ENCODE measurements at places on chromosomes 3 and 15.

DNA sequence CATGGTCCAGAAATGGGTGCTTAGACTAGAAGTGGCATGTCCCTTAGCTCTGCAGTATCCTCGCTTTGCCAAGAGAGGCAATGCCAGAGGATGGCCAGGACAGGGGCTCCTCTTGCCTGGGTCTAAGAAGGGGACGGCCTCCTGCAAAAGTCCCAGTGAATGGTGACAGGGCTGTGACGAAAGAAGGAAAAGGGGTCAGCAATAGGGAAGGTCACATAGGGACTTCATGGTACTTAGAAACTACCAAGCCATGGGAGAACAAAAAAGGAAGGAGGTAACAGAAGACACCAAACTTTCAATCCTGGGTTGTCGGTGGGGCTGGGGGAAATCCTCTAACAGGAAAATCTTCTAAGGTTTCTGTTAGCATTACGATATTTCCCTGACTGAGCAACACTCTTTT is 36.2 kb upstream of the ATOSA start:
- DNase-seq, result no peak

DNA sequence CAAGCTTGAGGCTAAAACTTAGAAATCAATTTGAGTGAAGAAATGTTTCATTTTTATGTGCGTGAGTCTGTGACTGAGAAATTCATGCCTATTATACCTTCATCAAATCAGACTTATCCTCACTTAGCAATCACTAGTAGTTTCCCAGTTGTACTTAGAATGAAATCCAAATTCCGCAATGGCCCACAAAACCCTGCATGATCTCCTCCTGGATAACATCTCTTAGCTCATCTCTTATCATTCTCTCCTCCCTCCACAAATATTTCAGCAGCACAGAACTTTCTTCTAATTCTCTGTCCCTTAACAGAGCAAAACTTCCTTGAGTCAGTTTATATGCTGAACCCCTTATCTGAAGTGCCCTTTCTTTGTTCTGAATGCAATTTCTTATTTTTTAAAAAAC is 198.8 kb upstream of the TGFBR2 start:
- DNase-seq, result peak; percentile 2

DNA sequence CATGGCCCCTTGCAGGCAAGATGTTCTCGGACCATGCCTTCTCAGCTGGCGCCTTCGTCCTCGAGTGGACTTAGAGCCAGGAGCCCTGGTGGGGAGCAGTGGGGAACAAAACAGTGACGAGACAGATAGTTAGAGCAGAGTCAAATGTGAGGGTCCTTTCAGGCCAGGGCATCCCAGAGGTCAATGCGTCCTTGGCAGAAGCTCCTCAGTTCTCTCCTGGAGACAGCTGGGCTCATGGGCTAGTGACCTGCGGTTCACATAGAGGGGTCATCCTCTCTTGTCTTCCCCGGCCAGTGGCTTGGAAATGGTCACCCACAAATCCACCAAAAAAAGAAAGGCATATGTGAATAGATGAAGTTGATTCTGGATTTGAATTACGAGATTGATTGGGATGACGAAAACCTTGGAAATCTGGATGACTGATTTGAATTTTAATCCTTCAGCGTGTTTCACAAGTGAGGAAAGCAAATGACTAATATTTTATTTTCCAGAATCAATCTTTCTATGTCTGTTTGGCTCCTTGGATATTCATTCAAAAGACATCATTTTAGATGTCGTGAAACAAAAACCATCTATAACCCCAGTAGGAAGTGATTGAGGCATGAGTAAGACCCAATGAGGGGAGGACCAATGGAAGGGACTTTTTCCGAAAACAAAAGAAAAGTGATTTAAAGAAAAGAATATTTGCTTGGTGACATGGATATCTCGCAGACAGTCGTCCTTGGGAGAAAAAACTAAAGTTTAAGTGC is 84.5 kb downstream of the ASB7 start:
- DNase-seq, result peak; percentile 77

DNA sequence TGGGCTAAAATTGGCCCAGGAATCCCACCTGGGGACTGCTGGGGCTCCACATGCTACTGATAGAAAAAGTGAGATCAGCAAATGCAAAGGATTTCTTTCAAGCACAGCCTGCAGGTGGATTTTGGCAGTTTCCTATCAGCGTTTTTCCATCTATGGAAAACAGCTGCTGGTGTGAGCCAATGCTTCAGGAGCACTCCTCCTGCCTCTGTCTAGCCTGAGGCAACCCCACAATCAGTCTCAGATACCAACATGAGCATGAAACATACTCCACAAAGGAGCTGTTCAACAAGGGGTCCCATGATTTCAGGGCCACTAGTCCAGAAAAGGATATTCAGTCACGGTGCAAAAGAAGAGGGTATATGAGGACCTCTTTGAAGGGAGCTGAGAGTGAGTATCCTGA is 311.5 kb upstream of the THBS1 start:
- DNase-seq, result no peak

DNA sequence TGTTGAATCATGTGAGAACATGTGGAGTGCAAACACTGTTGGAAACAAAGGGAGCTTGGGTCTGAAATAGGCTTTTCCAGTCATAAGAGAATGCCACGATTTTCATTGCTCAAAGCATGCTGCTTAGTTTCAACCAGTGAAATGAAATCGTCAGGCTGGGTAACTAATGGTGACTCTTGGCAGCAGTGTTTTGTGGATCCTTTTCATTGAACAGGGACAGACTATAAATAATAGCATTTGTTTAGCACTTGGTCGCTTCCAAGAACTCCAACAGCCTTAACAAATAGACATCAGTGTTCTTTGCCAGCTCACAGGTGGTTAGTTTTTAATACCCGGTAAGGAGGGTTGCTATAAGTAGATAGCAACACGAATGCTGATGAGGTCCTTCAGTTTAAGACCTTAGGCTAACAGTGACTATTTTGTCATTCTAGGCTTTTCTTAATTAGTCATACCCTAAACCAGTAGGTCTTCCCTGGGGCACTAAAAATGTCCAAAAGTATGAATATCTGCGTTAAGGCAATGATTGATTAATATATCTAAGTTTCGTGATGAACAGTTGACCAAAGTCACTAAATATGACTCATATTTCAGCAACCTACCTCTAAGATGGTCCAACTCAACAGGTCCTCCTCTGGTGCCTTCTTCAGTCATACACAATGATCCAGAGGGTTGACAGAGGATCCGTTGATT is 15.8 kb downstream of the TP63 start:
- DNase-seq, result no peak

DNA sequence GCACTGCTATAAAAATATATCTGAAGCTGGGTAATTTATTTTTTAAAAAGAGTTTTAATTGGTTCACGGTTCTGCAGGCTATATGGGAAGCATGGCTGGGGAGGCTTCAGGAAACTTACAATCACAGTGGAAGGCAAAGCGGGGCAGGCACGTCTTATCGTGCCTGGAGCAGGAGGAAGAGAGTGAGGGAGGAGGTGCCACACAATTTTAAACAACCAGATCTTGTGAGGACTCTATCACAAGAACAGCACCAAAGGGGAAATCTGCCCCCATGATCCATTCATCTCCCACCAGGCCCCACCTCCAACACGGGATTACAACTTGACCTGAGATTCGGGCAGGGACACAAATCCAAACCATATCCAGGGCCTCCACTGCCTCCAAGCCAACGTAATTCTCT is 75.0 kb downstream of the MCF2L2 start:
- no peak for DNase-seq

DNA sequence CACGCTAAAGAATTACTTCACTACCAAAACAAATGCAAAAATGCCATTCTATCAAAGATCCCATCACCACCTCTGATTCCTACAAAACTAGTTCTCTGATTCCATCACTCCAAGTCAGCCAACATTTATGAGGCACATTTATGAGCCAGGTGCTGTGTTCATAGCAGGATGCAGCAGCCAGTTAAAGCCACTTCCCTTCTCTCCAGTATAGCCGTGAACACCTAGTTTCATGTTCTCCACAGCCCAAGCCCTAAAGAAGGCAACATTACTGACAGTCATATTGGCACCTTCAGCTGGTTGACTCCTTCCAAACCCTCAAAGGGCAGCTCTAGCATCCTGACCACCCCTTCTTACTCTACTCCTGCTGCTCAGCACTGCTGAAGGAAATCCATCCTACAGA is 36.4 kb downstream of the RYK start:
- no peak for DNase-seq

DNA sequence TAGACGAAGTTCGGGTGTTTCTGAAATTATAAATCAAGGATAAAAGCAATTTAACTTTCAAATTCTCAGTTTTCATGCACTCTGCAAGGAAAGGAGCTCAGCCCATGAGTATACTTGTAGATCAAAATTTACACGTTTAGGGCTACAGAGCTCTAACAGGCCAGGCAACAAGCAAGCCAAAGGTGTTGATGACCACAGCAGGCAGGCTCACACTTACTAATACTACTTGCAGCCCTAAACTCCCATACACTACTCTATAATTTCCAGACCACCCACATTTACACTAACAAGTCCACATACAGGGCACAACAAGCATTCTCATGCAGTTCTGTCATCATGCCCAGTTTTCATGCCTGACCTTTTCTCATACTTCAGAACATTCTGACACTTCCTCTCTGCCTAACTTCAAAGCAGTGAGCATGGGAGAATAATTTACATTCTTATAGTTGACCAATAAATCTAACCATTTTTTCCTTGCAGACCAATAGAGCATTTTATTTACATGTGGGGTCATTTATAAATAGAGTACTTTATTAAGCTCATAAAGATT is 124.7 kb upstream of the FRMD4B start:
- DNase-seq, result no peak

GRCh38 chr15:42146551-42147430 is 9.6 kb downstream of the PLA2G4F start:
- DNase-seq, result no peak

GRCh38 chr3:190118438-190118837 is 2.3 kb downstream of the P3H2 start:
- DNase-seq, result no peak

- DNase-seq, result peak; percentile 34
Observed at GRCh38 chr3:187811585-187812250, 66.5 kb upstream of the BCL6 start.

- no peak for DNase-seq
Observed at GRCh38 chr15:73344056-73344455, 24.7 kb downstream of the HCN4 start.

GRCh38 chr3:20104167-20104661 is 64.0 kb downstream of the KAT2B start:
- no peak for DNase-seq

DNA sequence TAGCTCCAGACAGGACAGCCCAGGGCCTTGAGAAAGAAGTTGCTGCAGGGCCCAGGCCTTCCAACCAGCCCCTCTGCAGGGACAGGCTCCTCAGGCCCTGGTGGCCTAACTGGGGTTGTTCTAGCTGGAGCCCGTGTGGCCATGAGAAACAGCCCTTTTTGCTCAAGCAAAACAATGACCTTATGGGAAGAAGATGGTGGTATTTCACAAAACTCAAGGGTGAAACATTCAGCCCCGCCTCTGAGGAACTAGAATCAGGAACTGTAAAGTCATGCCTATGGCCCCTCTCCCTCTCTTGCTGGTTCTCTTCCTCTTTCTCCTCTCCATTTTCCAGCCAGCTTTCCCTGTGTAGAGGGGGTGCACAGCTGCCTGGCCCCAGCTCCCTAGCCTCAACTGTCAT is 273.3 kb downstream of the RPLP1 start:
- DNase-seq, result no peak

- no peak for DNase-seq
Observed at GRCh38 chr3:133442518-133442917, 42.7 kb downstream of the BFSP2 start.

DNA sequence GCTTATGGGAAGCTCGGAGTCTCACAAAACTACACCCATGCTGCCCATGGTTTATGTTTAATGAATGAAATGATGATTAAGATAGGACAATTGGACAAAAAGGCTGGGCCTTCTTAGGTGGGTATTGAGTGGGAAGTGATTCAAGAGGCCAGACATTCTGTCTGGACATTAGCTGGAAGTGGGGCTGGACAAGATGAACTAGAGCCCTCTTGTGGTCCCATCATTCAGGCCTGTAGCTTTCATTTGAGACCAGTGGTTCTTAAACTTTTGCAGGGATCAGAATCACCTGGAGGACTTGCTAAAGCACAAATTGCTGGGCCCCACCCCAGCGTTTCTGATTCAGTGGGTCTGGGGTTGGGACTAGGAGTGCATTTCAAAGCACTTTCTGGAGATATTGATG is 290.4 kb upstream of the CTDSPL start:
- peak; percentile 1 for DNase-seq

DNA sequence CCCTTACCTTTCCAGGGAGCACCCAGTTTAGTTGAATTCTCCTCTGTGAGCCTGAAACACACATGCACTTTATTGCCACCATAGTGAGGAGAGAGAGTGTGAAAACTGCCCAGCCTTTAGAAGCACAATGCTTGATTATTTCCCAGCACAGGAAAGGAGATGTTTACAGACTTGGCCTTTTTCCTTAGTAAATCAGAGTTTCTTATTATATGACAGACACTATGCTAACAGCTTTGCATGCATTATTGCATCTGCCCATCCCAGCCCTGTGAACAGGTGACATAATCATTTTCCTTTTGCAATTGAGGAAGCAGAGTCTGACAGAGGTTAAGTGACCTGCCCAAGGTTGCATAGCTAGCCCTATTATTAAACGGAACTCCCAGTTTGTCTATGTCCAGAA is 36.5 kb downstream of the CAPN3 start:
- no peak for DNase-seq

DNA sequence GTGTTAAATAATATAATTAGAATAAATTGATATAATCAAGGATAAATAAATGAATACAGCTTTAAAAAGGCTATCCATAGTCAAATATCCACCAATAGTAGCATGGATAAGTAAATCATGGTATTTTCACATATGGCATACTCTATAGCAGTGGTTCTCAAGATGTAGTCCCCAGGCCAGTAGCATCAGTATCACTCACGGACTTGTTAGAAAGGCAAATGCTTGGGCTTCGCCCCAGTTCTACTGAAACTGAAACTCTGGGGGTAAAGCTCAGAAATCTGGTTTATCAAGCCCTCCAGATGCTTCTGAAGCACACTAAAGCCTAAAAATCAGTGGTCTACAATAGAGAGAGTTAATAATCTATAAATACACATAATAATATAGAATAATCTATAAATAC is 261.6 kb upstream of the TTC14 start:
- DNase-seq, result no peak

DNA sequence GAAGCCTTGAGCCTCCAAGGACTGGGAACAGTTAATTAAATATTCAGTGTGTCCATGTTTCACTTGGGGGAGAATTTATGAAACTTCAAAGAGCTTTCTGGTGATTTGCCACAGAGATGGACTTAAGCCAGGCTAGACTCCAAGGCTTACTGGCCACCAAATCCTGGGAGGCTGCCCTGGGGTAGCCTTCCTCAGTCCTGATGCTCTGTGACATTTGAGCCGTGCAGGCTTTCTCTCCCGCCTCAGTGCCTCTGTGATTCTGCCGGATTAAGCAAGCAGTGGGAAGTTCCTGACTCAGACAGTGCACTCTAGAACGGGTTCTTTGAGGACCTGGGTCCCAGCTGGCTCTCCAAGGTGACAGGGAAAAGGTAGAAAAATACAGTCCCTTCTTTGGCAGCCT is 314.7 kb upstream of the ICE2 start:
- no peak for DNase-seq

GRCh38 chr15:79930516-79930915 is 33.7 kb upstream of the MTHFS start:
- no peak for DNase-seq
